ENCODE measurements at places on chromosomes 2 and 18. TPM values are rescaled to one million over a fixed set of nuclear protein-coding genes. Genes with fewer than 3 reads are reported as not detected.

Gene PIEZO2
- total RNA-seq = 8.8 TPM

DNA sequence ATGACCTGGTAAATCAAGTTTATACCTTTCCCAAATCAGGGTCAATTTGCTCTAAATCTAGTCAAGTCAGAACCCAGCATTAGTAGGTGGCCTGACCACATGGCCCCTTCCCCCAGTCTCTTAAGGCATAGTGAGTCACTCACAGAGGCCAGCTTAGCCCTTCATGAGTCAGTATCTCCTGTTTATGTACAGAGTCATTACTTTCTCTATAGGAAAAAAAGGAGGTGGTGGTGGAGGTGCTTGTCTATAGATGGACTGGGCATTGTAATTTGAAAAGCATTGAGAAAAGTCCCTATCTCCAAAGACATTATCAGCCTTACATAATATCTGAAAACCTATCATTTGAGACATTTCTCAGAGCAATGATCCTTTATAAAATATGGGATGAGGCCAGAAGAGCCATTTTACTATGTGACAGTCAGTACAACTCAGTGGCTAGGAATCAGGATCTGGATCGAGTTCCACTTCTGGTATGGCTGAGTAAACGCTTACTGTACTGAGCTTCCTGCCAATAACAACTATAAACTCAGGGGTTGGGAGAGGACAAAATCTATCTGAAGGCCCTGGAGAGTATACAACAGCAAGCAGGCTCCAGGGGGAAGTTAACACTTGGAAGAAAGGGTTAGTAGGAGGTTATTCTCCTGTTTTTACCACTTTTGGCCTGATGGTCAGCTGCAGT is 22.5 kb upstream of the SIGLEC15 start:
- no peak overlapping the region for H3K4me3 ChIP-seq
- no peak overlapping the region for H3K27ac ChIP-seq

- no peaks in the 10 kb centered on the region for H3K27me3 ChIP-seq
- no peaks in the 10 kb centered on the region for H3K36me3 ChIP-seq
- H3K27ac ChIP-seq = no peak overlapping the region
These were observed 98.7 kb upstream of the THOC1 start for GRCh38 chr18:366466-367061.

GRCh38 chr2:159944874-159945273 is 117.5 kb downstream of the PLA2R1 start:
- H3K4me1 ChIP-seq = no peaks in the 10 kb centered on the region
- H3K4me3 ChIP-seq = no peak overlapping the region
- no peak overlapping the region for H3K27ac ChIP-seq
- H3K27me3 ChIP-seq = no peaks in the 10 kb centered on the region
- no peak for DNase-seq

- no peak overlapping the region for H3K4me3 ChIP-seq
- no peak for DNase-seq
- H3K27ac ChIP-seq = no peak overlapping the region
- H3K27me3 ChIP-seq = no peaks in the 10 kb centered on the region
These were observed 25.8 kb upstream of the NAPG start for GRCh38 chr18:10500038-10500437.

All from A673 (cell line).